ENCODE measurements at places on chromosomes 3 and 15. TPM values are rescaled to one million over a fixed set of nuclear protein-coding genes. Genes with fewer than 3 reads are reported as not detected.

DNA sequence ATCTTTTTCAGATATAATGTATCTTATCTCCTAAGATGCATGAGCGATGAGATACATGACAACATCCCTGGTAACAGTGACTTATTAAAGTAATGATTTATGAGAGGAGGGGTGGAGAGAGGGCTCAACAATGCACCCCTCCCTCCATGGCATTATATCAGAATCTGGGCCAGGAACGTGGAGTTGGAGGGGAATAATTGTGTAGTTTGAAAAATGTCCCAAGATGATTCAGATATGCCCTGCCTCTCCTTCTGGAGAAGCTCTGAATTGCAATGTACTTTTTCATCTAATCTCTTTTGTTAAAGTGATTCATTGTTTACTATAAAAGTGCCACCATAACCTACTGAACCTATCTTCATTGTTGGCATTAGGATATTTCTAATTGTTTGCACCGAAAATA is 86.5 kb downstream of the FRMD4B start:
- H3K27me3 ChIP-seq, result no peaks in the 10 kb centered on the region
- no peaks in the 10 kb centered on the region for H3K4me1 ChIP-seq
- DNase-seq, result no peak
- no peak overlapping the region for H3K4me3 ChIP-seq
- H3K36me3 ChIP-seq, result no peaks in the 10 kb centered on the region

GRCh38 chr3:10494180-10494579 is 11.2 kb downstream of the ATP2B2 start:
- no peak overlapping the region for H3K4me3 ChIP-seq
- no peaks in the 10 kb centered on the region for H3K4me1 ChIP-seq
- H3K27me3 ChIP-seq, result no peaks in the 10 kb centered on the region
- H3K27ac ChIP-seq, result no peak overlapping the region
- H3K36me3 ChIP-seq, result no peaks in the 10 kb centered on the region
- DNase-seq, result no peak

GRCh38 chr3:178084938-178085816 is 451.1 kb upstream of the KCNMB2 start:
- H3K27me3 ChIP-seq, result no peaks in the 10 kb centered on the region
- no peak overlapping the region for H3K4me3 ChIP-seq
- H3K36me3 ChIP-seq, result no peaks in the 10 kb centered on the region
- peak; percentile 54 for DNase-seq
- peaks cover 24% of the 10 kb centered on the region for H3K4me1 ChIP-seq
- no peak overlapping the region for H3K27ac ChIP-seq

DNA sequence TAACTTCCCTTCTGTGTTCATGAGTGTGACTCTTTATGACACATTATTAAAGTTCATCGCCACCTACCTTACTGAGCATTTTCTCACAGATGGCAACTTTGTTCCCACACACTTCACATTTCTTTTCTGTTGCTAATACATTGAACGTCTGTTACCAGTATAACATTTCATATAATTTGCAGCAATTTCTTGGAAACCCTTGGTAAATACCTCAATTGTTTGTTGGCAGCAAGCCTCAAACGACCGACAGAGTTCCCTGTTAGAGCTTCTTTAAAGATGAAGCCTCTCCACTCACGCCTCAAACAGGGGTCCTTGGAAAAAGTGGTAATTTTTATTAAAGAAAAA is 3.2 kb upstream of the CHSY1 start:
- no peaks in the 10 kb centered on the region for H3K36me3 ChIP-seq
- no peak overlapping the region for H3K27ac ChIP-seq
- H3K4me3 ChIP-seq, result no peak overlapping the region
- H3K4me1 ChIP-seq, result peaks cover 18% of the 10 kb centered on the region
- no peak for DNase-seq

GRCh38 chr3:66629150-66629981 is 128.5 kb upstream of the LRIG1 start:
- no peak overlapping the region for H3K4me3 ChIP-seq
- no peaks in the 10 kb centered on the region for H3K36me3 ChIP-seq
- no peak overlapping the region for H3K27ac ChIP-seq
- no peaks in the 10 kb centered on the region for H3K4me1 ChIP-seq

DNA sequence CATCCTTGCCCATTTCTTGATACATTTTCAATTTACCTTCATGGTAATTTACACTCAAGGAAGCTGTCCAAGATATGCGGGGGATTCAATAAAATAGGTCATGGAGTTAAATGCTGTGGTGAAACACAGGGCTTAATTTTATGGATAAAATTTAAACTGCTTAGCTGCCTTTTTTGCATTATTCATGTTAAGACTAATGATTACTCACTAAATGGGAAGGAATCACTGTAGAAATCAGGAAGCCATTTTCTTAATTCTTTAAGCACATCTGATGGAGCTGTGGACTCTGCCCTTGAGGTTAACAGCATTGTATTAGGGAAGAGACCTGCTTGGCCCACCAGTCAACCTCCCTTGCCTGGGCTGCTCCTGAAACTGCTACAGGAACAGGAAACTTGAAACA is 62.5 kb upstream of the RBP1 start:
- H3K27me3 ChIP-seq, result no peaks in the 10 kb centered on the region
- no peak for DNase-seq
- no peak overlapping the region for H3K27ac ChIP-seq
- no peaks in the 10 kb centered on the region for H3K36me3 ChIP-seq

- H3K36me3 ChIP-seq, result peaks cover 79% of the 10 kb centered on the region
- H3K4me3 ChIP-seq, result no peak overlapping the region
- no peaks in the 10 kb centered on the region for H3K27me3 ChIP-seq
- no peak overlapping the region for H3K27ac ChIP-seq
- peaks cover 24% of the 10 kb centered on the region for H3K4me1 ChIP-seq
Measured at GRCh38 chr3:56748663-56749231, 53.0 kb downstream of the ARHGEF3 start.

Gene EAF2
- polyA plus RNA-seq, result 11.3 TPM

GRCh38 chr15:68389041-68389930 is 42.7 kb downstream of the ITGA11 start:
- no peak for DNase-seq
- no peaks in the 10 kb centered on the region for H3K36me3 ChIP-seq
- no peaks in the 10 kb centered on the region for H3K4me1 ChIP-seq
- H3K27ac ChIP-seq, result no peak overlapping the region
- H3K4me3 ChIP-seq, result no peak overlapping the region

DNA sequence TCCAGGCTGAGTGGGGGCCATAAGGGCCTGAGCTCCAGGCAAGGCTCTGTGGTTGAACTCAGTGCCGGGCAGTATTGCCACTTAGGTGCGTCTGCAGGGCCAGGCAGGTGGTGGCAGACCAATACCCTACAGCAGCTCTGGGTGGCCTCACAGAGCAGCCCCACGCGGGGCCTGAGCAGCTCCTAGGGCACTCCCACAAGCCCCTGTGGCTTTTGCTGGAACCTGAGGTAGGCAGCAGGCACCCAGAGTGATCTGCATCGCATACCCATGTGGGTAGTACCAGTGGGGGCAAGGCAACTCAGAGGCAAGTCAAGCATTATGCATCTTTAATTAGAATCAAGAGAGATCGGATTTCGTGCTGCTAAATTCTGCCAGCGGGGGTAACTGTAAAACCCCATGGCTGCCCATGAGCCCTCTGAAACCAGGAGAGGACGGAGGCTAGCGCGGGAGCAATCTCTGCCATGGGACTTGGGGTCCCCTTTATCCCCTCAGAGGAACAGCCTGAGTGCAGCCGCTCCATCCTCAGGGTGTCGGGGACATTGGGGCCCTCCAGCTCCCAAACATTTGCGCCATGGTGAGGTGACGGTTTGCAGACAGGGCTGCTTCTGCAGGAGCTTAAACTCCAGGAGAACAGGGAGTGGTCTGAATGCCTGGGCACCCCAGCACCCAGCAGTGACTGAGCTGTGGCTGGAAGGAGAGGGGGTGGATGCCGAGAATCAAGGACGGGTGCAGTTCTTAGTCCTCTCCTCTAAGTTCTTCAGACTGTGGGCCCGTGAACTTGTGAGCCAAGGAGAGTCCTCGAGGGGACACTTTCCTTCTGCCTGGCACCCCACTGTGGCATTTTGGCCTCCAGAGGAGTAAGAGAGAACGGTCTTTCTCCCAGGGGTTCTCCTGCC is 62.4 kb upstream of the PCSK6 start:
- H3K27me3 ChIP-seq, result no peaks in the 10 kb centered on the region
- H3K4me3 ChIP-seq, result no peak overlapping the region
- no peaks in the 10 kb centered on the region for H3K36me3 ChIP-seq
- no peak for DNase-seq
- H3K4me1 ChIP-seq, result no peaks in the 10 kb centered on the region

Gene EFCAB12
- 0.09 TPM for polyA plus RNA-seq

GRCh38 chr3:3066378-3066777 is 43.8 kb downstream of the IL5RA start:
- no peak overlapping the region for H3K4me3 ChIP-seq
- H3K27ac ChIP-seq, result no peak overlapping the region
- H3K27me3 ChIP-seq, result no peaks in the 10 kb centered on the region

- no peak for DNase-seq
- H3K36me3 ChIP-seq, result no peaks in the 10 kb centered on the region
- H3K4me1 ChIP-seq, result no peaks in the 10 kb centered on the region
- no peak overlapping the region for H3K27ac ChIP-seq
Measured at GRCh38 chr3:66153481-66154443, 67.0 kb upstream of the SLC25A26 start.
